ENCODE measurements at places on chromosomes 11 and 22. TPM values are rescaled to one million over a fixed set of nuclear protein-coding genes. Genes with fewer than 3 reads are reported as not detected.

LTBP3 gene
- total RNA-seq, result 473 TPM

UBQLN3 gene
- 0.99 TPM for total RNA-seq

CD6 gene
- 1.6 TPM for total RNA-seq

CASP12 gene
- total RNA-seq, result 5.0 TPM

THY1 gene
- 19.3 TPM for total RNA-seq

FOLR3 gene
- total RNA-seq, result 4.7 TPM

EHF gene
- not detected for total RNA-seq

ELF5 gene
- total RNA-seq, result not detected

C11orf21 gene
- 2.1 TPM for total RNA-seq

CHCHD10 gene
- total RNA-seq, result 41.9 TPM

MRGPRX3 gene
- total RNA-seq, result not detected
